ENCODE measurements at places on chromosomes 5 and 9. TPM values are rescaled to one million over a fixed set of nuclear protein-coding genes. Genes with fewer than 3 reads are reported as not detected.

DNA sequence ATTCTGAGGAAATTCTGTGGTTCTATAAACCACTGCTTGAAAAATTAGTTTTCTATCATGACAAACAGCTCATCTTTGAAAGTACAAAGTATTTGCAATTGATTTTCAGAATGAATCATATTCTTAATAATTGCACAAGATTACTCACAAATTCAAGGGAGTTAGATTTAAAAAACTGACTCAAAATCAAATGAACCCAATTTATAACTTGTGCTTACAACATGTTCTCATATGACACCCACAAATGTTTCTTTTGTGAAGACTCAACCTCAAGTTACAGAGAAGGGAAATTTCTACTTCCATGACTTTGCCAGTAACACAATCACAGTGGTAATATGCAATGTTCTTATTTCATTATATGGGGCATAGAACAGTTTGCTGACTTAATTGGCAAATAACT, 272.0 kb upstream of the ACTBL2 start:
- DNase-seq = no peak

DNA sequence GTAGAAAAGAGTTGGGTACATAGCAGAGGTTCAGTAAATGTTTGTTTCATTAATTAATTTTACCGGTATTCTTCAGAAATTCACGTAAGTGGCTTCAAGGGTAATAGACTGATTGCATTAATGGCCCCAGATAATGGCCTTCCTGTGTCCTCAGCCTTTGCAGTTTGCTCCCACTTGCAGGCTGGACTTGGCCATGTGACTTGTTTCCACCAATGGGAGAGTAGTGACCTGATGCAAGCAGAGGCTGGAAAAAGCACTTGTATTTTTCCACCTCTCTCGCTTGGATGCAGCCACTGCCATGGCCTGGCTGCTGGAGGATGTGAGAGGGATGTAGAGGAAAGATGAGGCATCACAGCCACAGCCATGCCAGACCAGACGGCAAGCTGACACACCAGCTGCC, 480.9 kb downstream of the CDK5RAP2 start:
- peak; percentile 12 for DNase-seq

DNA sequence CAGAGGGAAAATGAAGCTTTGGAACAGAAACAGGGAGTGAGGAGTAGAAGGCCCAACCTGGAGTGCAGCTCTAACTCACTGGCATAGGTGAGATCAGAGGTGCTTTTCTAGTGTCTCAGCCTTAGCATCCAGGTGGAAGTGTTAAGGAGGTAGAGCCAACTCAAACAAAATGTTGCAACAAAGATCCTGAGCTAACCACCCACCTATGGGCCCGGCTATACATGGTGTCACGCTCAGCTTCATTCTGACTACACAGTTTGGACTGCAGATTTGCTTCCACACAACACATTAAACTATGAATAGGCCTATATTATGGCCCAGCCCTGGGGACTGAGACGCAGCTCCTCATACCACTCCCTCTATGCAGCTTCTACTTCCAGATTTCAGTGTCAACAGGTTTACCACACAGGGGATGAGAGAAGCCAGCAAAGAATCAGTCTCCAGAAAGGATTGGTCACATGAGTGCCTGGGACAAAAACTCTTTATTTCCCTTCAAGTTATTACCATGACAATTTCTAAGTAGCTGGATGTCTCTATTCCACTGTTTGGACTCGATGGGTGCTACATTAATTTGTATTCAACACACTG, 9.0 kb downstream of the C5orf63 start:
- DNase-seq = no peak

GRCh38 chr9:130694205-130694604, 625 bp downstream of the EXOSC2 start:
- DNase-seq = no peak

DNA sequence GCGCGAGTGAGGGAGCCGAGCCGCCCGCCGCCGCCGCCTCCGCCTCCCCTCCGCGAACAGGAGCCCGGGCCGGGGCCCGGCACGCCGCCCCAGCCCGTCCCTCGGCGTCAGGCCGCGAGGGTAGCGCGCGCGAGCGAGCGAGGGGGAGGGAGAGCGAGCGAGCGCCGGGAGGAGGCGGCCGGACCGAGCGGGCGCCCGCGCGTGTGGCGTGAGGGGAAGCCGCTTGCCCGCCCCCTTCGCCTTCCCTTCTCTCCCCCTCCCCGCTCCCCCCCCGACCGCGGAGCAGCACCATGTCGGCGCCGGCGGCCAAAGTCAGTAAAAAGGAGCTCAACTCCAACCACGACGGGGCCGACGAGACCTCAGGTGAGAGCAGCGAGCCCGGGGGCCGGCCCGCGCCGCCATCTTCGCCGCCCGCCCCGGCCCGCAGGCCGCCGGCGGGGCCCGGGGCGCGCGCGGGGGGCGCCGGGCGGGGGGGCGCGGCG, 312 bp downstream of the SET start:
- no peak for DNase-seq

Gene IL4
- not detected for total RNA-seq
